ENCODE measurements at places on chromosomes 1 and 21.

DNA sequence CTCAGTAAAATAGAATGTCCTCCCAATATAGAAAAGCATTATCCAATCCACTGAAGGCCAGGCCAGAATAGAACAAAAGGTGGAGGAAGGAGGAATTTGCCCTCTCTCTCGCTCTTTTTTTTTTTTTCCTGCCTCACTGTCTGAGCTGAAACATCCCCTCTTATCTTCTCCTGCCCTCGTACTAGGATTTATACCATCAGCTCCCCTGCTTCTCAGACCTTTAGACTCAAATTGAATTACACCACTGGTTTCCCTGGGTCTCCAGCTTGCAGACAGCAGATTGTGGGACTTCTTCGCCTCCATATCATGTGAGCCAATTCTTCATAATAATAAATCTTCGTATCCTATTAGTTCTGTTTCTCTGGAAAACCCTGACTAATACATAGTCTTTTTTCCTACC lies 4.9 kb upstream of the ZMYM6 start:
- no peak for DNase-seq

DNA sequence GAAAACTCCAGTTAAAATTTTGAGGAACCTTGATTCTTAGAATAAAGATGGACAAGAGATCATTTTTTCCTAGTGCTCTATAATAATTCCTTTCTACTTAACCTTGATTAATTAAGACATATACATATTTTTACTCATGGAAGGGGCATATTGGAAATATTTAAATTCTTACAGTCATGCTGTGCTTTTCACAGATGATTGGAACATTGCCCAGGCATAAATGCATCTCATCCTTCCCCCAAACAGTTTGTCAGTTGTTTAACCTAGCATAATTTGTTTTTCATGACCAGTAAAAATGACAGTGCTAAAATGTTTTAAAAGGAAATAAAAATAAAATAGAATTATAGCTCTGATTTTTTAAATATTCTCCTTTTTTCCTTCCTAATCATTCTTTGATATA lies 140.0 kb downstream of the DNM3 start:
- DNase-seq: no peak

DNA sequence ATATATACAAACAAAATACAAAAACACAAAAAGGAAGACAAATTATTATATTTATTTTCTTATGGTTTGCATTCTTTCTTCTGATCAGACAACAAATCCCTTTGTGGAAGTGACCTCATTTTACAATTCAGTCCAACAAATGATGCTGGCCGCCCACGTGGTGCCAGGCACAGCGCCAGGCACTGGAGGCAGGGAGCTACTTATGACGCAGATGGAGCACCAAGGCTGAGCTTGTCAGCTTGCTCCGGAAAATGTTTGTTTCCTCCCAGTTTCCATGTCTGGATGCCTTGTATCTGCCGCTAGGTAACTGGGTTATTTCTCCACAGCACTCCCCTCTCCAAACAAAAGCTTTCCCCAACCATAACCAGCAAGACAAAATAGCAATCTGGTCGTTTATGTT lies 30.7 kb upstream of the CD34 start:
- DNase-seq: no peak

DNA sequence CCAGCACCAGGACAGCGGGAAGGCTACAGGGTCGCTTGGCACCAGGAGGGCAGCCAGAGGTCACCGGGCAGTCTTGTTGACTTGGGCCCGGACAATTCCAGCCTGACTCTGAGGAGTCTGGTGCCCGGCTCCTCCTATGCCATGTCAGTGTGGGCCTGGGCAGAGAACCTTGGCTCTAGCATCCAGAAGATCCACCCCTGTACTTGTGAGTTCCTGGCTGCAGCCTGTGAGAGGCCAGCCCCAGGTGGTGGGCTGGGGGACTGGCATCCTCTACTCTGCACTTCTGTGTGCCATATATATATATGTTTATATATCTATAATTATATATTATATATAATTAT lies 11.6 kb upstream of the PTPN7 start:
- DNase-seq: no peak

GRCh38 chr21:37208056-37208721 lies 58.9 kb downstream of the VPS26C start:
- no peak for DNase-seq

DNA sequence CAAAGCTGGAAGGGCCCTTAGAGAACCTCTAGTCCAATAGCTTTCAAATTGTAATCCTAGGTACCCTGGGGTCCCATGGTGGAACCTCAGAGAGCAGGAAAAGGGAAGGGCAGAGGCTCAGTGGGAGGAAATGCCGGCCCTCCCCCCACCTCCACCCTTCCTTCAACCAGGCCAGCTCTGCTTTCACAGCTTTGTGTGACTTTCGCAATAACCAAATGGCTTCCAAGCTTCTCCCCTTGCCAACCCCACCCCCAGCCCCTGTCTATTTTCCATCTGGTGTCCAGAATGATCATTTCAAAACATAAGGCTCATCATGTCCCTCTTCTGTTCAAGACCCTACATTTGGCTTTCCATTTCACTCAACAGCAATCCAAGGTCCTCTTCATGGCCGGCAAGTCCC lies 74.4 kb downstream of the CD58 start:
- no peak for DNase-seq

DNA sequence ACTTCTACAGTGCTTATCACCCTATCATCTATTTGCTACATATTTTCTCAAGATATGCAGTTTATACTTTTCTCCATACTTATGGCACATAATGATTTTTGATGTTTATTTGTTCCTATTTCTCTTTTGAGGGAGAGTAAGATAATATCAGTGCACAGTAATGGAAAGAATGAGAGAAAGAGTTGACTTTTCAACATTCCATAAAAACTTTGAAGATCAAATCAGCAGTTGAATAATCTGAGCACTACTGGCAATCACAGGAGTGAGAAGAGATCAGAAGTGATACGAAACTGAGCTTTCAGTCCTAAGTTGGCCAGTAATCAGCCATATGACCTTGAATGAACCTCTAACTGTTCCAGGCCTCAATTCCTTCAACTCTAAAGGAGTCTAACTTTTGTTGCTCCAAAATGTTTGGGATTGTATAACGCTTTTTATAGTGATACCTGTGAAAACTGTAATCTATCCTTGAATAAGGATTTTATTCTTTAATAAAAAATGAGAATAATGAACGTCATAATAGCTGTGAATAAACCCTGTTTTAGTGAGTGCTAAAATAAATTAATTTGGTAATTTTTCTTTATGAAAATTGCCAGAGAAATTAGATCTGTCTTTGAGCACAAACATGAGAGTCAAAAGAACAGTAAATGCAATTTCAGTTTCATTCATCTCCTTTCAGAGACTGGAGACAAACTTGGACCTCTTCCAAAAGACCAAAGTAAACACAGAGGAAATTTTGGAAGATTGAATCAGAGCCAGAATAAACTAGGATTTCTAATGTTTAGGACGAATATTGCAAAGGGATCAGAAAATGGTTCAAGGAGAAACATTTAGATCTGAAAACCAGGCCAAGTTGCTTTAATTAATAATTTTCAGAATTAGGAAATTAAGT lies 309.9 kb downstream of the ADGRL2 start:
- DNase-seq: no peak

DNA sequence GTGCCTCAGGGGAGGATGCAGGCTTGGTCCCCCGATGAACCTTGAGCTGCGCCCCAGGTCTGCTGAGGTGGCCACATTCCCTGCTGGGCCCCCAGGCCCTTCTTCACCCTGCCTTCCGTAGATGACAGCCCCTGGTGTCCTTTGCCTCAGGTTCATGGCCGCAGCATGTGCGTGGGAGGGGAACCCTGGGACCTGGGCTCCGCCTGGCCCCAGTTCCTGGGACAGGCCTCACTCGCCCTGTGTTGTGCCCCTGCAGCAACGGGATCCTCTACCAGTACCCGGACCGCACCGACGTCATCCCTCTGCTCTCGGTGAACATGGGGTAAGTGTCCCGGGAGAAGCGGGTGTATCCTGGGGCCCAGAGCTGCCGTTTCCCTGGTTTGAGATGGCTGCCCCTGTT lies 5.1 kb upstream of the SLC25A34 start:
- DNase-seq: no peak

GRCh38 chr1:37620707-37621106 lies 14.0 kb downstream of the RSPO1 start:
- DNase-seq: no peak

GRCh38 chr1:36864182-36864822 lies 170.0 kb downstream of the GRIK3 start:
- DNase-seq: no peak

DNA sequence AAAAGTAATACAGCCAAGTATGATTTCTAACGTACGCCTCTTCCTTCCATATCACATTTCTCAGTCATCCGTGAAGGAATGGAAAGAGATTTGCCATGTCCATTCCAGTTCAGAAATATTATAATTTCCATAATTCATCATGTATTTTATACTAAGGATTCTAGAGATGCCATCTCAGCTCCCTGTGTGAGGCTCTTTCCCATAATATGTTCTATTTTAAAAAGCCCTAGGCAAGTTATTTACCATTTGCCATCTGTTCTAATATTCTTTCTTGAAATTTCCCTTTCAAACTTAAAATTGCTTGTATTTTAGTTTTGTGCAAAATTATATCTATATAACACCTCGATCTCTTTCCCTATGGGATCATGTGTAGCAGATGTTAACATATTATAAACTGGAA lies 106.7 kb downstream of the FMN2 start:
- DNase-seq: no peak

- DNase-seq: no peak
Measured at GRCh38 chr1:91784191-91784590, 101.8 kb downstream of the TGFBR3 start.

DNA sequence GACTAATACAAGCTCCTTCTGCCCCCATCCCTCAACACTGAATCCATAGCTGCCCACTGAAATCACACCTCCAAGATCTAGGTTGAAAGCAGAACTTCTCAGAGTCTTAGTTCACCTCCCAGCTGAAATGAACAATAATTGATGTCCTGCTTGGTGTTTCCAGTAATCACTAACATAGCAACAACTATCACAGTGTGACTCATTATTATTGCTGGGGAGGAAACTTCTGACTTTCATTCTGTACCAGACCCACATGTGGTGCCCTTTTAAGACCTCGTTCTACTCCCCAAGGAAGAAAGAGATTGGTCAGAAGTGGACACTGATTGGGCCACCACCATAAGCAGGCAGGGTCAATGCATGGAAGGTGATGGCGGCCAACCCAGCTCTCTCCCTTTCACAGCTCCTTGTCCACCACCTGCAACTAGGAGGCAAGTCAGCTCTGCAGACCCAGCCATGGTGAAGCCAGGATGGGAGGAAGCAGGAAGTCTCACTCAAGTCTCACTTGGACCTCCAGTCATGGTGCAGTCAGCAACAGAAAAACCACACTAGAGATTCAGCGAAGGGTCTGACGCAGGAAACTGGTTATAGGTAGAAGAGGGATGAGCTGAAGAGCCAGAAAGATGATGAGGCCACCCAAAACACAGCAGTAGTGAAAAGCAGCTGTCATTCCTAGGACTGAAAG lies 720.2 kb downstream of the PTPRU start:
- no peak for DNase-seq

DNA sequence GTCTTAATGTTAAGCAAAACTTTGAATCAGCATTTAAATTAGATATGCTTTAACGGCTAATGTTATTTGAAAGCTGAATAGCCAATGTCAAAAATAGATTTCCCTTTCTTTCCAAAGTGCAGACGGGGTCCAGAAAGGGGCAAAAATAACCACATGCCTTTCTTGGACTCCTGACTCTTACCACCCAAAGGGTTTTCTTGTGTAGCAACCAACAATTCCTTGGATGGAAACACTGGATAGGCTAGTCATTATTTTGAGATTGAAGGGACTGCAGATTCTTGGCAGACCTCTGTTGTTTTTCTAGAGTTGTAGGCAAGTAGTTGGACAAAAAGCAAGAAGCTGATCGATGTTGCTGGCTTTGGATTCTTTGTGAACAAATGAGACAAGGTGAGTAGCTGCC lies 107.0 kb downstream of the MRPS6 start:
- no peak for DNase-seq

DNA sequence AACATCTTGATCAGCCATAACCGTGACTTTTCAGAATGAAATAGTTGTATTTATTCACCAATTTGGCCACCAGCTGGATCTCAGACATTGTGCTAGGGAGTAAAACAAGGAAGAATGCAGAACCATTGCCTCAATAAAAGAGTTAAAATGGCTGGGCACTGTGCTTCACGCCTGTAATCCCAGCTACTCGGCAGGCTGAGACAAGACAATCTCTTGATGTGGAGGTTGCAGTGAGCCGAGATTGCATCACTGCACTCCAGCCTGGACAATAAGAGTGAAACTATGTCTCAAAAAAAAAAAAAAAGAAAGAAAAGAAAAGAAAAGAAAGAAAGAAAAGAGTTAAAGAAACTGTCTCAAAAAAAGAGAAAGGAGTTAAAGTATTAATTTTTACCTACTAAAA lies 199.5 kb downstream of the TPR start:
- DNase-seq: no peak

DNA sequence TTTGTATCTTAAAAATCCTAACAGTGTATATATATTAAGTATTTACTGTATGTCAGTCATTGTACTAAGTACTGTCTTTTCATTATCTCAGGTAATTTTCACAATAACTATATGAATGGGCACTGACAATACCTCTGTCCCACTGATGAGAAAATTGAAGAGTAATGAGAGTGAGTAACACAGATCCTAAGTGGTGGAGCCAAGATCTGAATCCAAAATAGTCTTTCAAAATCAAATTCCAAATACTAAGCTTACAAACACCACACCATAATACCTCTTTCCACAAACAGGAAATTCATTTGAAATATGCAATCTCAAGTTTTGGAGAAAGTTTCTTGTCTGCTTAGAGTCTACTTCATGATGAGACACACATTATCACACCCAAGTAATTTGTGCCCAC lies 105.9 kb upstream of the EDEM3 start:
- DNase-seq: no peak

GRCh38 chr1:169925505-169926482 lies 32.1 kb upstream of the SCYL3 start:
- no peak for DNase-seq

- DNase-seq: no peak
Measured at GRCh38 chr1:168490306-168490705, 53.5 kb downstream of the XCL2 start.

DNA sequence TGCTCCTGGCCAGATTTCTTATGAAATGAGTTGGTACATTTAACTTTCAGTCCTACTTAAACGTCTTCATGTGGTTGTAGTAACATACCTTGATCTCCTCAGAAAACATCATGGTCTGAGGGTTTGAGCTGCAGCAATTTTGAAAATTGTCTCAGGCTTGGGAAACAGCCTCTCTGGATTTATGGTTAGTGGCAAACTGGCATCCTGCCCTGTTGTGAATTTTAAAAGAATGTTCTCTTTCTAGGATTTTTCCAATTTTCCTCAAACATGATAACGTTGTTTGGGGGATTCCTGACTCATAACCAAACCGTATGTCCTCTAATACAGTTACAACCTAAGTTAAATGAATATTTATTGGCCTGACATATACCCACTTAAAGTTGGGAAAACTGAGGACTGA lies 624.4 kb downstream of the LMO4 start:
- DNase-seq: no peak

DNA sequence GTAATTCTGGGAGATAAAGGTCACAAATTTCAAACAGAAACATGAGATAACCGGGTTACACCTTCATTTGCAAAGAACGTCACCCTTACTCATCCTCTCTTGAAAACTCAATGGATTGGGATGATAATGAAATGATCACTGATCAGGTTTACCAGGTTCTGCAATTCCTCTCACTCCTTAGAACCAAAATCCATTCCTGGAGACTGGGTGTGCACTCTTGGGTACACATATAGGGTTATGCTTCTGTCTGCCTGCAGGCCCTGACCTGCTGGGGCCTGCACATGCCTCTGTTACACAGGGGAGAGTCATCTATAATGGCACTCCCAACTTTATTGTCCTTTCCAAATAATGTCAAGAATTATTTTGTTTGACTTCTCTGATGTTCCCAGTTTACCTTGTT lies 8.3 kb downstream of the SUSD4 start:
- no peak for DNase-seq

GRCh38 chr21:17779980-17780379 lies 39.2 kb downstream of the C21orf91 start:
- no peak for DNase-seq

Measured in activated CD4-positive, alpha-beta T cell treated with anti-CD3 and anti-CD28 coated beads, Interleukin-2, amount 50 U/mL, for 24 hours (primary cell).